Left cardiac atrium (tissue), 4 donors: ENCODE measurements at places on chromosomes 11 and 22. TPM values are rescaled to one million over a fixed set of nuclear protein-coding genes. Genes with fewer than 3 reads are reported as not detected.

Gene DRD4
- 0.29 TPM for total RNA-seq

Gene MB
- 7,141 TPM for total RNA-seq

Gene BATF2
- 1.4 TPM for total RNA-seq

Gene XRRA1
- 13.8 TPM for total RNA-seq

Gene SCGB2A2
- total RNA-seq: not detected

Gene TRIM68
- total RNA-seq: 9.4 TPM
